ENCODE measurements at places on chromosomes 5 and 9.

- DNase-seq, result no peak
Measured at GRCh38 chr5:170518277-170518676, 14.5 kb downstream of the KCNIP1 start.

DNA sequence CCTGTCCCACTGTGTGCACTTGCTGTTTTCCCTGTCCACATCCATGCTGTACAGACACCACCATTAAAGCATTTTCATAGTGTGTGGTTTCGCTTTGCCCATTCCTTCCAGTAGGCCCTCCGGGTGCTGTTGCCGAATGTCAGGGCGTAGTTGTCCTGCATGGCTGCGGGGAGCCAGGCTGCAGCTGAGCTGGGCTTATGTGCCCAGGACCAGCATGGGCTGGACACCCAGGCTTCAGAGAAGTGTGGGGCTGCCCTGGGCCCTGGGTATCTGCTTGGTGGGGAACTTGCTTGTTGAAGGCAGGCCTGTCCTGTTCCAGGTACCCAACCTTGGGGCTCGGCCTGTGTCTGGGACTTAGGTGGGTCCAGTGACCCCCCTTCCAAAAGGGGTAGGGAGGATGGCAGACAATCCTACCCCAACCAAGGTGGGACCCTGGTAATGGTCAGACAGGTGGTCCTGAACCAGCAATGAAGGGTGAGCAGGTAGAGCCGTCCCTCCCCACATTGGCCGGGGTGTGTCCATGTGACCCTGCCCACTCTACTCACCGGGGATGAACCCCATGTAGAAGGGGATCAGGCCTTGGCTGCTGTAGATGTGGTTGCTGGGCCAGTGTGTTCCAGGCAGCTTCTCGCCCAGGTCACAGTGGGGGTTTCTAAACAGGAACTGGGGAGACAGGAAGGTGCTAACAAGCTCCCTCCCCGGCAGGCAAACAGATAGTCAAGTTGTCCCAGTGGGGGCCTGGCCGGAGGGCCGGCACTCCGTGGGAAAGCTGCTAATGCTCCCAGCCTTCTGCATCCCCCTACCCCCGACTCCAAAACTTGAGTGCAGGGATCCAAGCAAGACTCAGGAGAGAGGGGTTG, 2.8 kb downstream of the TUBB4B start:
- no peak for DNase-seq

GRCh38 chr5:61327760-61328753, 4.0 kb upstream of the ZSWIM6 start:
- no peak for DNase-seq

DNA sequence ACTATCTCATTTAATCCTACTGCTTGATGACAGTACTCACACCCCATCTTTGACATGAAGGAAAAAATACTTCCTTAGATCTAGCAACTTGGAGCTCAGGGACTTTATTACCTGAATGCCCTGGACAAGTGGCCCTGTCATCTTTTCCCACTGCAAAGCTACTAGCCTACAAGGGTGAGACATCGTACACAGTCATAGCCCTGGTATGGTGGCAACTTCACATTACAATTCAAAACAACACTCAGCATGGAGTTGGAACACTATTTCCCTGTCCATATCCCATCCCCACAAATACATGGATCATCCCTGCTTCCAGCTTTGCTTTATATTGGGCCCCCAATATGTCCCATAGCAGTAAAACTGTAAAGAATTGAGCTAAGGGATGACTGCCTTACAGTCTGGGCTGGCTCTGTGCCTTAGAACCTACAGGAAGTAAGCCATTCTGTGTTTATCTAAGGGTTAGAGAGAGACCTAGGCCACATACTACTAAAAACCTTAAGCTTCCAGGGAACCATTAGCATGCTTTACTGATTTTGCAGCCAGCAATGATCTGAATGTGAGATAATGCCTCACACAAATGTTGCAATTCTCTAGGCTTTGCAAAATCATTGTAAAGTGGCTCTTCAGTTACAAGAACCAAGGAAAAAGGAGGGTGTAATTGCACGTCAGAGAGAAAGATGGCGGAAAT, 55.9 kb downstream of the OTULIN start:
- no peak for DNase-seq

GRCh38 chr9:91127653-91128052, 234.1 kb downstream of the AUH start:
- no peak for DNase-seq

- no peak for DNase-seq
Measured at GRCh38 chr5:2163060-2163856, 280.5 kb upstream of the IRX4 start.

DNA sequence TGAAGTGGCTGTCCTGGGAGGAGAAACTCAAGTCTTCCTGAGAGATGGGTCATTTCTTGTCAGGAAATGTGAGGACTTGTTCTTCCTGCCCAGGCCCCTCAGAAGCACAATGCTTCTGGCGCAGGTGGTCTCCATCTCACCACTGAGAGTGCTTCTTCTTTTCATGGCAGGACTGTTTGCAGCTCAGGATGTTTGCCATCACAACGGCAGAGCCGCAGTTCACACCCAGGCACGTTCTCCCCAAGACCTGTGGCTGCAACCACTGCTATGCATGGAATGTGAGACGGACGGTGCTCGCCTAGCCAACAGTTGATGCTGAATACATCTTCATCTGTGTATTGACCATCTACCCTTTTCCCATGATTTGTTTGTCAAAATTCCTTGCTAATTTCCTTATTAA, 216.3 kb downstream of the GADD45G start:
- no peak for DNase-seq

DNA sequence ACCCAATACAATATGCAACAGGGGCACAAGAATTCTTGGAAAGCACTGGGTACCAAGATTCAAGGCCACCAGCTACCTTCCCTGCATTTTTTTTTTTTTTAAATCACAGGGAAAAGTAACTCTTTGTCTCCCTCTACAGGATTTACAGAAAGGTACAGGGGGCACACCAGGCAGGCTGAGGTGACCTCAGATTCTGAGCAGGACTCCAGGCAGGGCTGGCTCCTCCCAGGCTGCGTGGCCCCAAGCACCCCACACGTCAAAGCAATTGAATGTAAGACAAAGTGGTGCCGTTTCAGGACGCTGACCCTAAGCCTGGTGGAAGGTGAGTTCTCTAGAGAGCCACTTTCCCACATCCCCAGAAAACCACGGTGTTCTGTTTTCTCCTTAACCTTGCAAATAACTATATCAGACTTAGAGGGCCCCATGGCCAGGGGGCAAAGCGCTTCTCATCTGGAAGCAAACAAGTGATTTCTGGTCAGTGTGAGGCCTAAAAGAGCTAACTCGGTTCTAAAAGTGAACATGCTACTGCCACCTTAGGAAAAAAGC, 222.6 kb downstream of the ROR2 start:
- no peak for DNase-seq

DNA sequence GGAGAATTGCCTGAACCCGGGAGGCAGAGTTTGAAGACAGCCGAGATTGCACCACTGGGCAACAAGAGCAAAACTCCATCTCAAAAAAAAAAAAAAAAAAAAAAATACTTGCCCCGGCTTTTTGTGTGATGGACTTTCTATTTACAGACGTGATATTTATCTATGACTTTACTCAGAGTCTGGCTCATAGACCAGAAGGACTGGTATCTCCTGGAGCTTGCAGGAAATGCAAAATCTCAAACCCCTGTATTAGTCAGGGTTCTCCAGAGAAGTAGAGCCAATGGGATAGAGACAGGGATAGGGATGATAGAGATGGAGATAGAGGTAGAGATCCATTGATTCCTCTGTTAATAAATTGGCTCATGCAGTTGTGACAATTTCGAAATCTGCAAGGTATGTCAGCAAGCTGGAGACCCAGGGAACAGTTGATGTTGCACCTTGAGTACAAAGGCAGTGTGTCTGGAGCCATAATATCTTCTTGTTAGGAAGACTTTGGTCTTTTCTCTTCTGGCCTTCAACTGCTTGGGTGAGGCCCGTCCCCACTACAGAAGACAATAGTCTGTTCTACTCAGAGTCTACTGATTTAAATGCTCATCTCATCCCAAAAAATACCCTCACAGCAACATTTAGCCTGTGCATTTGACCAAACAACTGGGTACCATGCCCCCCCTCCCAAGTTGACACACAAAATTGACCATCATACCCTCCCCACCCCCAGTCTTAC, 195.4 kb upstream of the MSX2 start:
- DNase-seq, result no peak

DNA sequence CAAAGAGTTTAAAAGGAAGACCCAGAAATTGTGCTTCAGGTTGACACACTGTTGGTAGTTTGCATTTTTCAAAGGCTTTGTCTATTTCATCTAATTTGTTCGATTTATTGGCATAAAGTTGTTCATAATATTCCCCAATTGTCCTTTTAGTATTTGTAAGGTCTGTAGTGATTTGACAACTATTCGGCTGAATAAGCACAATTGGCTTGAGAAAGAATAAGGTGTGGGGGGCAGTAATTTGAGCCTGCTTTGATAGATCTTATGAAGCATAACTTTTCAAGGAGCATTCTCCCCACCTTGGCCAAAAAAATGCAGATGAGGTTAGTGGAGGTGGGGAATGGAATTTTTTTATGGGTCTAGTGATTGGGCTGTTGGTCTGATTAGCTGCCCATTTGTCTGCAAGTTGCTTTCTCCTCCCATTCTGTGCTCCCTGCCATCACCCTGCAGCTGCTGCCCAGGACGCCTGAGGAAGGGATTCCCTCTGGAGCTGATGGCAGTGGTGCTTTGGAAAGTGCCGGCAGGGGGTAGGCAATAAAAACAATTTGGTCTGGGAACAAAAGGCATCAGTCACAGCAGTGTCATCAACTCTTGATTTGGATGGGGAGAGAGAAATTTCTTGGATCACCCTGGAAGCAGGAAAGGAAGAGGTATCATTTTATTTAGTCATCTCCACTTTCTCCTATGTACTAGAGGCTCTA, 26.6 kb downstream of the WNT8A start:
- no peak for DNase-seq

DNA sequence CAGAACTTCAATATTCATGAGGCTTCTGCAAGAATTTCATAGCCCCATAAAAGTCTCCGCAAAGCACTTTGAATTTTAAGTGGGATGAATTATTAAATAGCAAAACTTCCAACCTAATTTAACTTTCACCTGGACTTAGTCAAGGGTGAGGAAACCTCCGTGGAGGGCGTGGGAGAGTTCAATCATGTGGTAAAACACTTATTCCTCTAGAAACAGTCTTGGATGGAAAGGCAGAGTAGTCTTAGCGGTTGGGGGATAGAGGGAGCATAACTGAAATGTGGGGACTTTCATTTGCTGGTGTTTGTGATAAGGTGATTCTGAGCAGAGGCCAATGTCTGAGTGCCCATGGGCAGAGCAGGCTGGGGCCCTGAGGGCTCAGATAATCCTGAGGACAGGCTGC, 241.9 kb downstream of the IRX1 start:
- no peak for DNase-seq

DNA sequence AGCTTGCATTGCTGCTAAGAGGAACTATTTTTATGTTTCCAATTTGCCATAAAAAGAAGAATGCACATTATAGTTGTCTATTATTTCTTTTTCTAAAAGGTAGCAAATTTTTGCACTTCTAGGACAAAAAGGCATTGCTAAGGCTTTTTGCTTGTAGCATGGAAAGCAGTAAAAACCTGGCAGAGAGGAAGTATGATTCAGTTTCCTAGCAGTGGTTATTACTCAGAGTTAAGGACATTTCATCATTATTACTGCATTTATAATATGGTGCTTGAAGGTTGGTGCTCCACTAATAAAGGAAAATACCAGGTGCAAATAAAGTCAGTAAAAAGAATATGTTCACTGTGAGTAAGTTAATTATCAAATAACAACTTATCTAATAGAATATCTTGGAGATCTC, 179.8 kb upstream of the PLPPR1 start:
- DNase-seq, result no peak

DNA sequence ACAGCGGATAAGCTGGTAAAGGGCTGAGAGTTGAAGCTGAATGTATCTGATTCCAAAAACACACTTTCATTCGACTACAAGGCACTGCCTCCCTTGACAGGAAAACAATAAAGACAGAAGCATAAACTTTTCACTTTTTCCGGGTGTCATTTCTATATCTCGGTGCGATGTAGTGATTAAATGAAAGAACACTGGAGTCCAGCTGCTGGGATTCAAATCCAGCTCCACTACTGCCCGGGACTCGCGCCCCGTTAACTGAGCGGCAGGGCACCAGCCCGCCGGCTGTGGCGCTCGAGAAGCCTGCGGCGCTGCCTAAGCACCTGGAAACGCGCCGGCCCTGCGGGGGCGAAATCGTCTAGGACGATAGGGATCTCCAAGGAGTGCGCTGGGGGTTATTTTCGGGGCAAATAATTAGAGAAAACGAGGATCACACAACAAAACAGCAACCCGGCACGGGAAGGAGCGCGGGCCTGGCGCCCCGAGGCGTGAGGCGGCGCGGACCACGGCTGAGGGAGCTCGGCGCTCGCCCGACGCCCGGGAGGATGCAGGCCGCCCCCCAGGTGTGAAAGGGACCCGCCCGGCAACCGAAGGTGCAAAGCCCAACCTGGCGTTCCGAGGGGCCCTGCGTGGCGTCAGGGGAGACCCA, 837 bp downstream of the UIMC1 start:
- DNase-seq, result peak; percentile 45

Data from activated CD8-positive, alpha-beta memory T cell treated with anti-CD3 and anti-CD28 coated beads for 1 hour (primary cell).